H1 (cell line): ENCODE measurements at places on chromosomes 1 and 21.

DNA sequence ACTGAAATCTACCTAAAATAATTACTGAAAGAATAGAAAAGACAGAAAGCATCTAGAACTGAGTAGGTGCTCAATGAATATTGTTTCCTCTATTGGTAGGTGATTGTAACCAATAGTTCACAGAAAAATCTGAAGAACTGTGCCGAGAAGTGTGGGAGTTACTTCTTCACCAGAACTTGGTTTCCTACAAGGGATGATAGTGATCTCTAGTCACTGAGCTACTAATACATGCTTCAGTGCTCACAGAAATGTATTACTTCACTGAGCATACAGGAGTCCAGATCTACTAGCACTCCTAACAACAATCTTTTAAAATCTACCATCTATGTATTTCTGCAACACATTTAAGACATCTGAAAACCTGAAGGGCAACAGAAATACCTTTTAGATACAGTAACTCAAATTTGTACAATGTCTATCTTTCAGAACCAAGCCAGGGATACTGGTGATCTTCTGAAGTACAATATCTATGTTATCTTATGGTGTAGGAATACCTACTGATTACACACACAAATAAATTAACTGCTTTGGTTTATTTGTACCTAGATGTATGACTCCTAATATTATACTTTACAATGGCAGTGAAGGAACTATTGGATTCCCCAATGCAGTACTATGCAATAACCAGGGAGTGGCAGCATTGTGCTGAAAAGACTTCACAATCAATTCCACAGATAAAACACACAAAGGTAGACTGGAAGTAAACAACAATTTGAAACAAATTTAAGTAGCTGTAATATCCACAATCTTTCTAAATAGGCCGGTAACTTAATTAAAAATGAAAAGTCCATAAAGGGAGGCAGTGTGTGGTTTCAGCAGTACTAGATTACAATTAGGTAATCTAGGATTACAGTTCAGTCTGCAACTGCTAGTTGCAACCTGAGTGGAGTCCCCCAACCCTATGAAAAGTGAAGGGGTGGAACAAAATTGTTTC lies 243.0 kb downstream of the SLC45A1 start:
- no peak for DNase-seq

DNA sequence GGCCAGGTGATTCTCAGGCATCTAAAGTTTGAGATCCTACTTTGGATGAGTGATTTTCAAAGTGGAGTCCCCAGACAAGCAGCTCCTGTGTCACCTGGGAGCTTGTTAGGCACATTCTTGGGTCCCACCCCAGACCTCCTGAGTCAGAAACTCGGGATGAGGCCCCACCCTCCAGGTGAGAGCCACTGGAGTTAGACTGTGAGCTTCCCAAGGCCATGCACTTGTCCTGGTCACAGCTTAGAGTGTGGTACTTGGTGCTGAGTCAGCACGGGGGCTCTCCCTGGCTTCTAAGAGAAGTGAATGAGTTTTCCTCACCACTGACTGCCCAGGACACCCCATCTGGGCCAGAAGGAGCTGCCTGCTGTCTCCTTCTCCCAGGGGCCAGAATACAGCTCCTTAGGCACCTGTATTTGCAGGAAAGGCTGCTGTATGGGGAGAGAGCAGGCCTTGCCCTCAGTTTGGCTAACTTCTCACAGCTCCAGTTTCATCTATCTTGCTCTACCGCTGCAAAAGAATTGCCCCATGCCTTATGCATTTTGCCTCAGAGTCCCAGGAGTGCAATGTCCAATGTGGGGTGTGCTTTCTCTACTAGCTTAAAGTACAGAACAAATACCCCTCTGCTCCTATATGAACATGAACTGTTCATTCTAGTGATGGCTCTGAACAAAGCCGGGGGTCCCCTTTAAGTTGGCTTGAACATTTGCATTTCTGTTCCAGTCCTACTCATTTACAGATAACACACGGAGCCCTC lies 98.1 kb downstream of the PSMG1 start:
- DNase-seq = no peak

GRCh38 chr1:4027492-4028138 lies 127.5 kb upstream of the C1orf174 start:
- no peak for DNase-seq

DNA sequence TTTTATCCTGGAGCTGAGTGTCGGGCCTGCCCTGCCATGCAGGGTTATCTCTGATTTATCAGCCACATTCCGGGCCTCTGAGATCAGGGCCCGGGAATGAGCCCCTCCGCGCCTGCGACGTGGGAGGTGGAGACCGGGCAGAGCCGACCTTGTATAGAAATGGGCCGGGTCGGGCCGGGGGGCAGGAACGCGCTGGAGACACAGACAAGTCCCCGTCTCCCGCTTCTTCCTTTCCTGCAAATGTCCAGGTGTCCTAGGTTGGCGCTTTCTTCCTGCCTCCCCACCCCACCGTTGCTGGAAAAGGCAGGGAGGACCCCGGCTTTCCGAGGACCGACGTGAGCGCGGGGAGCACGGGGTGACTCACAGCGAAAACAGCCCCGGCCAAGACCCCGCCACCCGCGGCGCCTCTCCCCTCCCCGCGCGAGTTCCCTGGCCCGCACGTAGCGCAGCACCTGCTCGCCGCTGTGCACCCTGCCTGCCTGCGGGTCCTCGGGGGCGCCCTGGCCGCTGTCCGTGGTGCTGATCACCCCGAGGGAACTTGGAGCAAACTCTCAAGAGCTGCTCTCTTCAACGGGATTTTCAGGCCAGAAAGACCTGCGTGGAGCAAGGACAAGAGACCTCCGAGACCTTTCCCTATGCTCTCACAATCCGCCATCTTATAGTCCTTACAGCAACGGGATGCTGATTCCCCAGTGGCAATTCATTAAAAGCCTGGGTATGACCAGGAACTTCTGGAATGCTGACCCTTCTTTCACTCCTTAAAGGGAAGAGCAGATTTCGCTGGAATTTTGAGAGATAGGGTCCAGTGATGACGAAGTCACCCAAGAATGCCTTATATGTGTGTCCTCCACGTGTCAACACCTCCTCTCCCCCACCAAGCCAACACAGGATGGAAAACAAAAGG lies 475 bp upstream of the NPPB start:
- DNase-seq = peak; percentile 94

DNA sequence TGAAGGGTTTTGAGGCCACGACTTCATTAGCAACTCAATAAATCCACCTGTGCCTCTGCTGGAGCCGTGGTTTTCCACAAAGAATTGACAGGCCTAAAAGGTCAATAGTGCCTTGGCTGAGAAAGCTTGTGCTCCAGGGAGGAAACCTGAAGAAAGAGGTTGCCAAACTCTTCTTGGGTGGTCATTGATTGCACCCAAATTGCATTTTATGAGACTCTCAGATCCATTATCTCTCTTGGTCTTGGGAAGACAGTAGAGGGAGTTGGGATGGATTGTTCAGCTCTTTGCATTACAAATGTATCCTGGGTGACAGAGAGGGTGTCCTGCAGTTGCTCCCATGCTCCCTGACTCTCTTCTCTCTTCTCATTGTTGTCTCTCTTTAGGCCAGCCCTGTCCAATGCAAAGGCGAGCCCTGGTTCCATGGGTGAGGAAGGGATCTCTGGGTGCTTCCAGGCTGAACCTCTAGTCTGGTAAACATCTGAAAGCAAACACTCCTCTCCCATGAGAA lies 46.1 kb upstream of the HTR1D start:
- peak; percentile 58 for DNase-seq

- no peak for DNase-seq
Observed at GRCh38 chr1:34087986-34088385, 77.0 kb downstream of the CSMD2 start.

- DNase-seq = no peak
Observed at GRCh38 chr1:55868026-55868425, 652.9 kb upstream of the USP24 start.

GRCh38 chr1:242477944-242478343 lies 46.6 kb downstream of the PLD5 start:
- no peak for DNase-seq

DNA sequence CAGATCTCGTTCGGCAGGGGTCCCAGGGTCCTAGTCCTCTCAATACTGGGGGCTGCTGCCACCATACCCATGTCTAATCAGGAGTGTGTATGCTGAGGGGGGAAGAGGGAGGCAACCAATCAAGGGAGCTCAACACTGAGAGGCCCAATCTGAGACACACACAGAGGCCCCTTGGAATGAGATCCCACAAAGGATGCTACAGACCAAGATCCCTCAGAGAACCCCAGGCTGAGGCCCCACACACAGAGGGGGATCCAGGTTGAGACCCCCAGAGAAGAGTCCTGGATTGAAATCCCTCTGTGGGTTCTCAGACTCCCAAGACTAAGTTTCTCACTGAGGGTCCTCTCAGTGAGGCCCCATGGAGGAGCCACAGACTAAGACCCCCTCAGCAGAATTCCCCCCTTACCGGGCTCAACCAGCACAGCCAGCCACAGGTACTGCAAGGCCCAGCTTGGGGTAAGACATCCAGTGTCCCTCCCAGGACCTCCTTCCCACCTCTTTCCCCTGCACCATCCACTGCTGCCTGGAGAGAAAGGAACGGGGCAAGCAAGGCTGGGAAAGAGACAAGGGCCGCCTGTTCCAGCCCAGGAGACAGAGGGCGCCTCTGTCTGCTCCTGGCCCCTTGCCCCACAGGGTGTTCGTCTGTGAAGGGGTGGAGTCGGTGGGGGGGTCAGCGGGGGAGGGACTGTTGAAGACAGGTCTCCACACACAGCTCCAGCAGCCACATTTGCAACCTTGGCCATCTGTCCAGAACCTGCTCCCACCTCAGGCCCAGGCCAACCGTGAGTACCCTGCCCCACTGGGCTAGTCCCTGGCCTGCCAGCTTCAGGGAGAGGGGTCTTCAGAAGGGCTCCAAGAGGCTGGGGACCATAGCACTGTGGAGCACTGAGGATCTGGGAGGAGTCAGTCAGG lies at the start of gene S100A1:
Gene S100A1, plus strand, starts transcription at position 720 of the 912 bp plus-strand sequence. CDS start 2,088 bp downstream, outside the sequence.
- no peak for DNase-seq
